Stimulated activated CD4-positive, alpha-beta T cell treated with anti-CD3 and anti-CD28 coated beads, Interleukin-1b, Interleukin-23, amount 100 ng/mL, for 1 hour (primary cell): ENCODE measurements at places on chromosomes 3 and 15.

- no peak for DNase-seq
These were observed 95.4 kb upstream of the SNRPA1 start for GRCh38 chr15:101390462-101390861.

DNA sequence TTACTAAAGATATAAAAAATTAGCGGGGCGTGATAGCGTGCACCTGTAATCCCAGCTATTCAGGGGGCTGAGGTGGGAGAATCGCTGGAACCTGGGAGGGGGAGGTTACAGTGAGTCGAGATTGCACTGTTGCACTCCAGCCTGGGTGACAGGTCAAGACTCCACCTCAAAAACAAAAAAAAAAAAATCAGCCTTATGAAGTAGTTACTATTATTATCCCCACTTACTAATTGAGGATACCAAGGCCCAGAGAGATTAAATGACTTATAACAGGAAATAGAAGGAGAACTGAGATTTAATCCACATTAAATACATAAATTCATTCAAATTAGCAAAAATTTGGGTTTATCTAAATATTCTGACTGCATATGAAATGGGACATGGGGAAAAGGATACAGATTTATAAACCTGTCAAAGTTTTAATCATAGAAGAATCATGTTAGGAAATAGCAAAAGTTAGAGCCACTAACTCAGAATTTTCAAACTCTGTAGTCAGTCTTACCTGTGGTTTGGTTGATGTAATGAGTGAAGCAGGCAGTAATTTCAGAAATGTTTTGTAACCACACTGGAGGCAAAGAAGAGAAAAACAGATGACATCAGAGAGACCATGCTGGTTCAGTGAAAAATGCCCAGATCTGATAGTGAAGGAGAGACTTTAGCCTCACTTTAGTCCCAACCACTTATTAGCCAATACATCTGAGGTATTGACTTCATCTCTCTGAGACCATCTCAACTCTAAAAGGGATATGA, 25.0 kb upstream of the ACAP2 start:
- no peak for DNase-seq

- no peak for DNase-seq
These were observed 16.2 kb downstream of the CTSH start for GRCh38 chr15:78928616-78929093.

GRCh38 chr3:100183608-100184125, 69.4 kb upstream of the FILIP1L start:
- DNase-seq = no peak
